ENCODE measurements at places on chromosomes 16 and 17. TPM values are rescaled to one million over a fixed set of nuclear protein-coding genes. Genes with fewer than 3 reads are reported as not detected.

The GLIS2 gene
- total RNA-seq, result 0.12 TPM

The TEKT3 gene
- total RNA-seq, result not detected

The CRYM gene
- total RNA-seq, result not detected

The KRTAP4-5 gene
- total RNA-seq, result not detected

The ZNF287 gene
- total RNA-seq, result 5.7 TPM

The HBA2 gene
- 0.40 TPM for total RNA-seq

The CDRT15 gene
- total RNA-seq, result not detected

The PPP1R9B gene
- 117 TPM for total RNA-seq

The NXPH3 gene
- total RNA-seq, result not detected

The SPNS3 gene
- total RNA-seq, result 6.5 TPM

The CLDN9 gene
- total RNA-seq, result not detected

The ATP6V0C gene
- 103 TPM for total RNA-seq

The ORAI3 gene
- 18.4 TPM for total RNA-seq
